CD14-positive monocyte (primary cell): ENCODE measurements at places on chromosomes 12 and 14.

- no peak for DNase-seq
Observed at GRCh38 chr14:53153702-53154112, 584 bp upstream of the DDHD1 start.

- no peak for DNase-seq
Observed at GRCh38 chr12:88181881-88182280, 39.8 kb downstream of the TMTC3 start.

DNA sequence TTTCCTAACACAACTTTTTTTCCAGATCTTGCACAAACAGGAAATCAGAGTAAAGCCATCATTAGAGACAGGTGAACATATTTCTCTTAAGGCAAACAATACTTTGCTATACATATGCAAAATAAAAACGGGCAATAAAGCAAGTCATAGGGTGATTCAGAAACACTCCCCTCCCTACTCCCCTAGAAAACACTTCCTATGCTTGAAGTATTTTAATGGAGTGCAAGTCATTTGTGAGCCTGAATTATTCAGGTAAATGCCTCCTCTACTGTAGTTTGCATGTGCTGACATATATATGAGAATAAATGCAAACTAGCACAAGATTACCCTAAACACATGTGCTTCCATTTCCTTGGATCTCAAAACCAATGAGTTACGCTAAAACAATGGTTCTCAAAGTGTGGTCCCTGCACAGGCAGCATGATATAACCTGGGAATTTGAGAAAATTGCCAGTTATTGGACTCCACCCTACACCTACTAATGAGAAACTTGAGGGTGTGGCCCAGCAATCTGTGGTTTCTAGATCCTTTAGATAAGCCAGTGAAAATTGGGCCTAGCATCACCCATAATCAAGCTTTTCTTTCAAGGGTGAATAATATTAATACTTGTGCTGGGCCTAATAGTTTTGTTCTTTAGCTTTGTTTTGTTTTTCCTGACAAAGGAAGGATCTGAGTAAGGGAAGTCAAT lies 159.7 kb upstream of the BMP4 start:
- DNase-seq = no peak

- no peak for DNase-seq
Observed at GRCh38 chr14:28608443-28608842, 158.1 kb upstream of the FOXG1 start.

DNA sequence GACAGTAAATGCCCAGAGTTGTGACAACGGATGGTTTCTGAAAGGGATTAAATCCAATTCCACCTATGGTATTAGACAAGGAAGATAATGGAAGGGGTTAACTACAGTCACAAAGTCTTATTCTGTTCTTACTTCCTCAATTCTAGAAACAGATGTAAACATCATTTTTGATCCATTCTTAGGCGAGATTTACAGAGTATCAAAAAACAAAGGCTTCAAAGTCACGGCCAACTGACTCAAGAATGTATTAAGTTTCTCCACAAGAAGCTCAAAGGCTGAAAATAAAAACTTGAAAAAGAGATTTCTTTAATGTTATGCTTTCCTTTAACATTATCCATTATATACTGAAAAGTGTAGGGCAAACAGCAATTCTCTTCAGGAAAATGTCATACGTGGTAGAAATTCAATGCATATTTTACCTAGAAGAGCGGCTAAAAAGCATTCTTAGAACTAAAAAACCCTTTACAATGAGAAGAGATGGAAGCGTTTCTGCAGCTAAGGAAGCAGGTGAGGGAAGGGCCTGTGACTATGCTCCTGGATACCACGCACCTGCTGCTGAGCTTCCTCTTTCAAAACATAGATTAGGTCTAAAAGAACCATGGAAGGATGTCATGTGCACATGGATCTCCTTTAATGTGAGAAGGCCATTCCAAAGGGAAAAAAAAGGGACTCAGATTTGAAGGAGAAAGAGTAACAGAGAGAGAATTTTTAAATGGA lies 185.8 kb downstream of the STXBP6 start:
- DNase-seq = no peak

GRCh38 chr12:130972586-130972950 lies 18.9 kb downstream of the ADGRD1 start:
- DNase-seq = no peak

GRCh38 chr12:90010089-90010488 lies 301.5 kb upstream of the ATP2B1 start:
- DNase-seq = no peak

- no peak for DNase-seq
Observed at GRCh38 chr14:69711065-69711464, 55.9 kb upstream of the SRSF5 start.

DNA sequence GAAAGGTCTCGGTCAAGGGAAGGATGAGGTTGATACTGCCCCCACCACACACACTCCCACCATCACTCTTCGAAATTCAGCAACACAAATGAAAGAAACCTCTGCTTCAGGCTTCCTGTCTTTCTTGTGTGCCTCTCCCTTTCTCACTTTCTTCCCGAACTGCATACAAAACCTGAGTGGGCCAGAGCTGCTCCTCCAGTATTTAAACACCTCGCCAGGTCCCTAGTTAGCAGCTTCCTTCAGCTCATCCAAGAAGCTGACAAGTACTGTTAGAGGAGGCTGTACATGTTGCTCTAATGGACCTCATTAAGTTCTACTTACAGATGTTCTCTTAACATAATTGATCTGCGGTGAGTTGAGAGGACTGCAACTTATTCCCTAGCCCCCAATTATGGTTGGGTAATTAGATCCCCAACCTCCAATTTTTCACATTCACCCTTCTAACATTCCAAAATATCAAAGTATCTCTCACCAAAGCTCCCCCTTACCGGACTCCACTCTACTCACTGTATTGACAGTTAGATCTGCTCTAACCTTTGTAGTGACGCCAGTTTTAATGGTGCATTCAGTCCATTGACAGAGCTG lies 4.1 kb upstream of the LMO3 start:
- DNase-seq = no peak

DNA sequence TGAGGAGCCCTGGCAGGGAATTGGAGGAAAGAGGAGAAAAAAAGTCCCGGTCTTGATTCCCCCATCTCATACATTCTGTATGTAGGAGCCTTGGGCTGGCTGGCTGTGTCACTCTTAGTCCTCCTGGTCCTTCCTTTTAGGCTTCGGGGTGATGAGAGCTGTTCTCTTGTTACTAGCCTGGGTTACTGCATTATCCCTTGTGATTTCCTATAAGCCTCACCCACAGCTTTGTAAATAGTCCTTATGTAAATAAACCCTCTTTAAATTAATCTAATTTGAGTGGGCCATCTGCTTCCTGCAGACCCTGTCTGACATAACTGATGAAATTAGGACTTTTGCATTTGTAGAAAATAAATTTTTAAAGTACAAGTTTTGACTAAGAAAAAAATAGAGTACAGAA lies 19.2 kb downstream of the DNM1L start:
- no peak for DNase-seq
